Activated naive CD4-positive, alpha-beta T cell treated with Interleukin-2 at 50 U/mL for 16 hours (primary cell): ENCODE measurements at places on chromosomes 7 and 10.

- DNase-seq = no peak
Measured at GRCh38 chr7:133623721-133624120, 370.8 kb downstream of the EXOC4 start.

GRCh38 chr10:33805831-33806230 lies 471.4 kb upstream of the NRP1 start:
- DNase-seq = no peak

GRCh38 chr7:803243-803635 lies 29.0 kb upstream of the SUN1 start:
- no peak for DNase-seq

- no peak for DNase-seq
Measured at GRCh38 chr10:100081075-100082001, at the start of gene CPN1. TSS of gene CPN1 (minus strand) at chr10:100081869. CDS start at chr10:100081625, 244 bp downstream.

- no peak for DNase-seq
Measured at GRCh38 chr7:116173051-116174028, 37.0 kb upstream of the TES start.

DNA sequence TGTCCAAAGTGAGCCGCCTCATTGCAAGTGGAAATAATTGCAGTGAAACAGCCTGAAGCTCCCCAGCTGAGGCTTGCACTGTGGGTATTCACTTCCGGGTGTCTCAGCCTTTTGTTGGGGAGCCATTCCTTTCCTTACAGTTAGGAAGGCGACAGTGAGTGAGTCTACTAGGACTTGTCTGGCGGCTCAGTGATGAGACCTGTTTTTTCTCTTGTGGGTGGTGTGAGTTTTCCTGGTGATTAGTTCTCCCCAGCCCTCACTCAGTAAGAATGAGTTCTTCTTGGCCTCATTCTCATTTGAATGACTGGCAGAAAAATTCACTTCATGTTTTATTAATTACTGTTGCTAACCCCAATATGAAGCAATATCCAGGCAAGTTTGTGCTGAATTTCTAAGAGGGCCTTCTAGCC lies 2.6 kb downstream of the PGAM1 start:
- DNase-seq = peak; percentile 58

GRCh38 chr10:1600861-1601260 lies 136.5 kb downstream of the ADARB2 start:
- no peak for DNase-seq

DNA sequence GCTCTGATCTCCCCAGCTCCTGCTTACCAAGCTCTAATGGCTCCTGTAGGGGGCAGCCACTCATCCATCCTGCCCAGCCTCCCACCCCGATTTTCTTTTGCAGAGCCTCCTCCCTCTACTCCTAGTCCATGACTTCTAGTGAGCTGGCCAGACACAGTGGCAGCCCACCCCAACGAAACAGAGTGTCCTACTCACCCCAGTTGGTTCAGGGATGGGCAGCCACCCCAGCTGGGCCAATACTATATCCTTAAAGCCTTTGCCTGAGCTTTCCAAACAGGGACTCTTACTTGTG lies 77.1 kb downstream of the GRID1 start:
- no peak for DNase-seq

DNA sequence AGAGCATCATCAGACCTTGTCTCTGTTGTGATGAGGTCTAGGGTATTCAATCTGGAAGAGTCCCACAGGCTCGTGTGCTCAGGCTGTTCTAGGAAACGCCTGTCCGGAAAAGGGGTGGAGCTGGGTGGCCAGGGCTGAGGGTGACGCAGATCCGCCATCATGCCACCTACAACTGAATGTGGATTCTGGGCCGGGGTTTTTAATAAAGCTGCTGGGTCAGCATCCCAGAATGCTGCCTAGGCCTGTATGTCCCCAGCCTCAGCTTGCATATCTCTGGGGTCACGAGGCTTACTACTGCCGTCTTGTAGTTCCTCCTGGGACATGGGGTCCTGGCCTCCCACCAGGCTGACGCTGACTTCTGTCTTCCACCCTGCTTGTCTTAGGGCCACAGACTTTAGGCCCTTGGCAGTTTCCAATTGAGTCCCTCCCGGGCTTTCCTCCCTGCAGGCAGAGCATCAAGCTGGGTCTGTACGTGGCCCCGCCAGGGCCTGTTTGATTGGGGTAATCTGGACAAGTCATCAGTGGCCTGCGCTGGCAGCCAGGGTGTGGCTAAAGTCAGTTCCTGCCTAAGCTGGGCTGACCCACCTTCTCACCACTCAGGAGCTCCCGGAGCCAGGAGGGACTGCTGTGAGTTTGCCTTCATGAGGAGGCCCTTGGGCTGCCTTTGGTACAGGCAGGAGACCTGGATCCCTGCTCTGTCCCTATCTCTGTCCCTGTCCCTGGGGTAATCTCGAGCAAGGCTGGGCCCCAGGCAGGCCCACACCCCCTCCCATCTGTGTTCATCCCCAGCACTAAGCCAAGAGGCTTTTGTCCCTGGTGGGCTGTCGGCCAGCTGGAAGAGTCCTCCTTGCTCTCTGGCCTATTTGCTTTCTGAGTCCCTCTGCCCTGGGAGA lies 79.9 kb downstream of the ZMIZ1 start:
- no peak for DNase-seq

DNA sequence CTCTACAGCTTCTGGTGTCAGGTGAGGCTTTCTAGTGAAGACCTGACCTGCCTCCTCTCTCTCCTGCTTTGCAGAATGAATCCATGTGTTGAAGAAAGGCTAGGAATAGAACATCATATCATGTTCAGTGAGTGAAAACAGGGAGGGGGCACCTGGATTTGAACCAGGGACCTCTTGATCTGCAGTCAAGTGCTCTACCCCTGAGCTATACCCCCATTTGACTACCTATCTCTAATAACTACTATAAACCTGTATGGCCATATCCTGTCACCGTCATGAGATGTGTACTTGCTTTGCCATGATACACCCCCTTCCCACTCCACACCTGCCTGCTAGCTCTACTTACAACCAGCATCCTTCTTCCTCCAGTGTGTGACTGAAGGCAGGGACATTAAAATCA lies 91.3 kb upstream of the ZNF746 start:
- DNase-seq = no peak

- DNase-seq = no peak
Measured at GRCh38 chr10:78248651-78249464, 215.2 kb downstream of the RPS24 start.

GRCh38 chr10:80284522-80284921 lies 4.9 kb downstream of the MAT1A start:
- no peak for DNase-seq

GRCh38 chr10:67666416-67667034 lies 29.5 kb downstream of the CTNNA3 start:
- no peak for DNase-seq

GRCh38 chr7:84857336-84857735 lies 329.5 kb downstream of the SEMA3D start:
- DNase-seq = no peak

- DNase-seq = peak; percentile 29
Measured at GRCh38 chr7:33108554-33109004, 625 bp downstream of the RP9 start.

DNA sequence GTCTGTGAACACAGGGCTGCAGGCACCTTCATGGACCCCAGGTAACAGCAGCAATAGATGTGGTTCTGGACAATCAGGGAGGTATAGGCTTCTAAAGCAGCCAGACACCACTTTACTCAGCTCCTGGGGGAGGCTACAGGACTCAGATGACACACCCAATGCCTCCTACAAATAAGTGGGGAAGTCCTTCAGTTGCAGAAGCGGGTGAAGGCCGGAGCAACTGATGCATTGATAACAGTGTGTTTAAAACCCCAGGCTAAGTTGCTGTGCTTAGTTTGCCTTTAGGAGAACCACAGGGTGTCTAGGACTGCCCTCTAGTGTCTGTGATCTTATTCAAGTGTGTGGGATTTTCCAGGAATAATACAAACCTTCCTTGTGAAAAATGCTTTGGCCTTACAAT lies 5.9 kb upstream of the ITGA8 start:
- DNase-seq = no peak

DNA sequence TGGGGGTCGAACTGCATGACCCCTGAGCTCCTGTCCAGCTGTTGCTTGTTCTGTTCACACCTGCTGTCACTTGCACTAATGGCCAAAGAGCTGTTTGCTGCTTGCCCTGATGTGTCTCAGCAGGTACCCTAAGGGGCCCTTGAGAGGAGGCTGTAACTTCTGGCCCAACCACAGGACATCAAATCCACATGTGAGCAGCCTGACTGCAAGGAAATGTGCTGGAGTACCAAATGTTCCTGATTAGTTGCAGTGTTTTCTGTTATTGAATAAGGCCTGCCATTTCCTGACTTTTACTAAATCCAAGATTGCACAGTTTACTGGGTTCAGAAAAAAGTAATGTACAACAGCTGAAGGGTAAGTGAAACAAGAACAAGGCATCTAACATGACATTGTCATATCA lies 91.7 kb upstream of the IL6 start:
- no peak for DNase-seq

- DNase-seq = no peak
Measured at GRCh38 chr7:149075286-149075685, 15.2 kb downstream of the ZNF786 start.

GRCh38 chr10:84675060-84675459 lies 346.7 kb downstream of the CCSER2 start:
- DNase-seq = no peak

DNA sequence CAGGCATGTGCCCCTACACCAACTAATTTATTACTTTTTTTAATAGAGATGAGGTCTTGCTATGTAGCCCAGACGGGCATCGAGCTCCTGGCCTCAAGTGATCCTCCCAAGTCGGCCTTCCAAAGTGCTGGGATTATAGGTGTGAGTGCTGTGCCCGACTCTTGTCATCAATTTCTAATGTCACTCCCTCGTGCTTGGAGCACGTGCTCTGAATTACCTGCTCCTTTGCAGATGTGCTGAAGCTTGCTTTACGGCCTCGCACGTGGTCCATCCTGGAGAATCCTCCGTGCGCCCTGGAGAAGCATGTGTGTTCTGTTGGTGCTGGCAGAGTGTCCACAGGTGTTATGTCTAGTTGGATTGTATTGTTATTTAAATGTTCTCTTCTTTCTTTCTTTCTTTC lies 11.8 kb upstream of the UBE3C start:
- DNase-seq = no peak

- no peak for DNase-seq
Measured at GRCh38 chr10:51620131-51620530, 79.3 kb downstream of the CSTF2T start.

GRCh38 chr7:41175435-41175834 lies 527.5 kb downstream of the INHBA start:
- no peak for DNase-seq

DNA sequence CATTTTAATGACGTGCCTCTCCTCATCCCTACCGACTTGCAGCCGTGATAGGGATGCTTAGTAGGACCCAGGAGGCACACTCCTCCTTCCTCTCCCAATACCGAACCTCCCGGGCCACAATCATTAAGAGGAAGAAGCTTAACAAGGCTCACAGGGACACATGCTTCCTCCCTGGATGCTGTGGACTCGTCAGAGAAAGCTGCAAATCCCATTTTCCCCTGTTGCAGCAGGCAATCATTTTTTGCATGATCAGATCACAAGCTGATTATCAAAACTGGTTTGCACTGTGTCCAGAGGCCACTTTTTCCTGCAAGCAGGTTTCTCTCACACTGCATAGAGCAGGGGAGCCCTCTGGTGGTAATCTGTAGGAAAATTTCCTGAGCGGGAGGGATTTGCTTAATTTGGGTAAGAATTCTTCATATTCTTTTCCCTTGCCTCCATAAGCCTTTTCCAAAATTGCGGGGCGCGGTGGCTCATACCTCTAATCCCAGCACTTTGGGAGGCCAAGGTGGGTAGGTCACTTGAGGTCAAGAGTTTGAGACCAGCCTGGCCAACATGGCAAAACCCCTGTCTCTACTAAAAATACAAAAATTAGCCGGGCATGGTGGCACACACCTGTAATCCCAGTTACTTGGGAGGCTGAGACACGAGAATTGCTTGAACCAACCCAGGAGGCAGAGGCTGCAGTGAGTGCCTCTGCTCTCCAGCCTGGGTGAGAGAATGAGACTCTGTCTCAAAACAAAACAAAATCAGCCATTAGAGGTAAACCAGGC lies 16.1 kb upstream of the LAMB4 start:
- peak; percentile 17 for DNase-seq

- no peak for DNase-seq
Measured at GRCh38 chr7:117024811-117025210, 71.5 kb downstream of the ST7 start.

GRCh38 chr7:22481726-22482125 lies 18.3 kb downstream of the STEAP1B start:
- no peak for DNase-seq

DNA sequence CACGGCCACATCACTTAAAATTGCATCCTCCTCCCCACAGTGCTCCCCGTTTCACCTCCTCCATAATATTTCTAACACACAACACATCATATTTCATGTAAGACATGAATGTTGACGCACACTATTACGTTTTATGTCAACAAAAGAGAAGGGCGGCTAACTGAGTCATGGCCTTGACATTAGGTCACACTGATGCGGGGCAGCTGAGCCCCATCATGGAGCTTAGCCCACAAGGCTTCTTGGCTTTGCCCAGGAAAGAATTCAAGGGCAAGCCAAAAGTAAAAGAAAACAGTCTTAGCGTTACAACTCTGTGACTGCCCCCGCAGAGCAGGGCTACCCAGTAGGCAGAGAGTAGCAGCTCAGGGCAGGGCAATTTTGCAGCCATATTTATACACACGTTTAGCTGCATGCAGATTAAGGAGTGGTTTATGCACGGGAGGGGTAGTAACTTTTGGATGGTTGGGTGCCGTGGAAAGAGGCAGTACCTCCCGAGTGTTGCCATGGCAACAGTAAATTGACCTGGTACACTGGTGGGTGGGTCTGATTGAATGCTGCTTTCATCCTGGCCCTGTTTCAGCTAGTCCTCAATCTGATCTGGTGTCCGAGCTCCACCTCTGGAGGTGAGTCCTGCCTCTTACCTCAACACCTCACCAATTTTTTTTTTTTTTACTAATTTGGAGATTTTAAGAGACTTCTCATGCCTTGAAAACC lies 156.2 kb upstream of the FRMD4A start:
- DNase-seq = no peak

- no peak for DNase-seq
Measured at GRCh38 chr10:88297103-88297502, 286.0 kb downstream of the RNLS start.

DNA sequence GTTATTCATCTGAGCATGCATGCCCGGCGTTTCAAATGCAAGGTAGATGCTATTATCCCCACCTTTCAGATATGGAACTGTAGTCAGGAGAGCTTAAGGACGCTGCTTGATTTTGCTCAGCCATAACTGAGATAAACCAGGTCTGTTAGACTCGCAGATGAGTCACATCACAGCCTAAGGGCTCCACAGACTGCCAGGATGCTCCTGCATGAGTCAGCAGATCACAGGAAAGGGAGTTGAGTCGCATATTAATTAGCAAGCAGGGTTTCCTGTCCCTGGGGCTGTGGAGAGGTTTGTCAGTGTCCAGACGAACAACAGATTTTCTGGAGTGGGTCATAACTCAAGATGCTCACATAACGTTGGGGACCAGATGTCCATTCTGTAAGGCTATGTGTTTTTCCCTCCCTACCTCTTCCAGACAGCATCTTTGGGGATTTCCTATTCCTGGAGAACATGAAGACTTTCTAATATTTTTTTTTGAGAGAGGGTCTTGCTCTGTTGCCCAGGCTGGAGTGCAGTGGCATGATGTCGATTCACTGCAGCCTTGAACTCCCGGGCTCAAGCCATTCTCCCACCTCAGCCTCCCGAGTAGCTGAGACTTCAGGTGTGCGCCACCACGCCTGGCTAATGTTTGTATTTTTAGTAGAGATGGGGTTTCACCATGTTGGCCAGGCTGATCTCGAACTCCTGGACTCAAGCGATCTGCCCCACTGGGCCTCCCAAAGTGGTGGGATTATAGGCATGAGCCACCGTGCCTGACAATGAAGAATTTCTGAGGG lies 36.7 kb downstream of the PFKFB3 start:
- peak; percentile 68 for DNase-seq
